ENCODE measurements at places on chromosomes 6 and 20.

DNA sequence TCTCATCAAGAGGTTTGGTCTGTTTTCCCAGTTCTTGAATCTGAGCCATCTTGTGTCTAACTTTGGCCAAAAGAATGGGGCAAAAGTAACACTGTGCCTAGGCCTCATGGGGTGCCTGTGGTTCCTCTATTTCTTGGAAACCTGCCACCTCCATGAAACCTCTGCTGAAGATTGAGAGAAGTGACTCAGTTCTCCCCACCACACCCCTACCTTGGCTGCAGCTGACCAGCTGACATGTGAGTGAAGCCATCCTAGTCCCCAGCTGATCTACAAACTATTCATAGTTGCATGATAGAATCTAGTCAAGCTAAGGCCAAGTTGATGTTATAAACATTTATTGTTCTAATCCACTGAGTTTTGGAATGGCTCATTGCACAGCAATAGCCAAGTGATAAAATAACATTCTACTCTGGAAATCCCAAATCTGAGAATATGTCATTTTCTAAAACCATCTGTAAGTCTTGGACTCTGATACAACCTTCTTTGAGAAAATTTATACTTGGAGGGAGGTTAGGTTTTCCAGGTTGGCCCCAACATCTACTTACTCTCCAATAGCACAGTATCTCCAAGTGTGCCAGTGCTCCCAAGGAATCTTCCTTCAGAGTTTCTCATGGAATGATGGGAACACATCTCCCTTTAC is 107.0 kb upstream of the SMLR1 start:
- no peak for DNase-seq

DNA sequence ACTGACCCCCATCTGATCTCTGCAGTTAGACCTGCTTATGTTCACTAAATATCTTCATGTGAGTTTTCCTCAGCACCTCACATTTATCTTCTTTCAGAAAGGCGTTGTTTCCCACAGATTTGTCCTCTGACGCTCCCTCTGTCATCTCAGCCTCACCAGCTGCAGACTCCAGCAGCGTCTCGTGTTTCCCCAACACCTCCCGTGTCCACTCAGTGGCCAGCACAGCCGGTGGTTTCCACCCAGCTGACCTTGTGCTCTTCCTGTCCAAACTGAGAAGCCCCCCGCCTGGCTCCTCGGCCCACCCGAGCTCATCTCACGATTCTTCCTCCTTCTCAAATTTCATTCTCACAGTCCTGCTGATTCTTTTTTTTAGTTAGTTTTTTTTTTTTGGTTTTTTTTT is 12.5 kb downstream of the ERMARD start:
- DNase-seq = no peak

- no peak for DNase-seq
Observed at GRCh38 chr6:105253787-105254186, 74.0 kb upstream of the POPDC3 start.

DNA sequence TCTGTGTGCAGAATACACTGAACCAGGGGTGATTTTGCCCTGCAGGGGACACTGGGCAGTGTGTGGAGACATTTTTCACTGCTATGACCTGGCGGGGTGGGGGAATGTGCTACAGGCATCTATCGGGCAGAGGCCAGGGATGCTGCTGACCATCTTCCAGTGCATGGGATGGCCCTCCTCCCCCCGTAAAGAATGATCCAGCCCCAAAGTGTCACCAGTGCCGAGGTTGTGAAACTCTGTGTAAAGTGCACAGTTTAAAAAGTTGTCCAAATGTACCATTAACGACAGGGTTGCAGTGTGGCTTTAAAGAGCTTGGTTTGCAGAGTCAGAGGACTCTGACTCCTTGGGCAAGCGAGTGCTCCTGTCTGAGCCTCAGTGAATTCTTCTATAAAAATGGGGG is 72.1 kb downstream of the SULF2 start:
- no peak for DNase-seq

DNA sequence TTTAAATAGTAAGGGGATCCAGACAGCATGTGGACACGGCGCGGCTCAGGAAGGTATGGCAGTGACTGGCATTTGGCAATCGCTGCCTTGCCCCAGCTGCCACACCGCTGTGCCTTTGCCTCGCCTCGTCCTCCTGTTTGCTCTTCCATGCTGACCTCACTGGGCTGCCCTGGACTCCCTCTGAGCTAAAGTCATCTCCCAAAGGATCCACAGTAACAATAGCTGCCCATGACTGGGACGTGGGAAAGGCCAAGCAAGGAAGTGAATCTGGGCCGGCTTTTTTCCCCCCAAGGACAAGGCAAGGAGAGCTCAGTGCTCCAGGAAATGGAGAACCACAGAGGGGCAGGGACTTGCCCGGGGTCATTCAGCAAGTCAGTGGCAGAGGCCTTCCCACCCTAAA is 48.1 kb downstream of the JPH2 start:
- DNase-seq = no peak

DNA sequence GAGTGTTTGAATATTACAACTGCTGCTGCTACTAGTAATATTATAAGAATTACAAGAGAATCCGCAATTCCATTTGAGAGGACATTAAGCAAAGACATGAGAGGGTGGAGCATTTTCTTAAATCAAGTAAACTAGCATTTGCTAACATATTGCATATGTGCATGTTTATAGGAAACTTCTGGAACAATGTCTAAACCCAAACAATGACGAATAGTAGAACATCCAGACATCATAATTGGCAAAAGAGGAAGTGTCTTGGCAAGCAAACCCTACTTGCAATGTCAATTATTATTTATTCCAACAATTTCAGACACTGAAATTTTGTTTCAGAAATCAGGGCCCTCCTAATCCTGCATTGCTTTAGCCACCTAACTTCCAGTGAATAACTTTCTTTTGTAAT is 1155.3 kb upstream of the GJE1 start:
- no peak for DNase-seq

DNA sequence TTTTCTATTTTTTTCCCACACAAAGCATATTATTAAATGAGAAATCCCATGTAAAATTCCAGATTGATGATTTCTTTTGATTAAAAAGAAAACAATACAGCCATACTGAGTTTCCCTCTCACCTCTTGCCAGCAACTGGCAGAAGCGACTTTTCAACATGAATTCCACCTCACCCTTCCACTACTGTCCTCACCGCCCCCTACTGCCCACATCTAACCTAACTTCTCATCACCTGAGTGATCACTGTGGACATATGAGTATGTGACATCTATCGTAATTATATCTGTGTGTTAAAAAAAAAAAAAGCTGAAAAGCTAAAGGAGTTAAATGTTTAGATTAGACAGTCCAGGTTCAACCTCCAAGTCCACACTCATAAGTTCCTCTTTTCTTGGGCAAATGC is 528.6 kb downstream of the PRKN start:
- DNase-seq = no peak

DNA sequence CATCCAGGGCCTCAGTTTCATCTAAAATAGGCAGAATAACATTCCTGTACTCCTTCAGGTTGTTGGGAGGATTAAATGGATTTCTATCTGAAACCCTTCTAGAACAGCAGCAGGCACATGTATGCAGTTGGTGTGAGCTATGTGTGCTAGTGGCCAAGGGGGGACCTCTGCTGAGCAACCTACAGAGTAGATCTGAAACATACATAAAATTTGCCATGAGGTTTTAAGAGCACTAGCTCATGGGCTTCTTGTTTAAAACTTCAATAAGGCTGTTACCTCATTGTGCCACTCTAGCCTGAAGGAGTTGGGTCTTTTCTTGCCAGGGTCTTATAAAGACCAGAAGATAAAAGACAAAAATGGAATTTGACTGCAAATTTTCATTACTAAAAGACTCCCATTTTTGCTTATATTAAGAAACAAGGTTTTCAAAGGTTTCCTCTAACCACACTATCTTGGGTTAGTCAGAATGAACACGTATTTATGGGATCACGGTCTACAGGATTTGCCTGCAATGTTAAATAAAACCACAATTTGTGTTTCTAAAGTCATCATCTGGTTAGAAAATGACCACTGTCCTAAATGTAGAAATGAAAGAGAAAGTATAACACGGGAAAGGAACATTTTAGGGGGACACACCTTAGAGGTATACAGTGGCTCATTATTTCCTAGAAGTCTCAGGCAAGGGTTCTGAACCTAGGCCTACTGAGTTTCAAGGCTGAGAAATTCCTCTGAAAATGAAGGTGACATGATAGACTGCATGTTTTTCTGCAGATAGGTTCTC is 144.9 kb upstream of the OLIG3 start:
- no peak for DNase-seq

DNA sequence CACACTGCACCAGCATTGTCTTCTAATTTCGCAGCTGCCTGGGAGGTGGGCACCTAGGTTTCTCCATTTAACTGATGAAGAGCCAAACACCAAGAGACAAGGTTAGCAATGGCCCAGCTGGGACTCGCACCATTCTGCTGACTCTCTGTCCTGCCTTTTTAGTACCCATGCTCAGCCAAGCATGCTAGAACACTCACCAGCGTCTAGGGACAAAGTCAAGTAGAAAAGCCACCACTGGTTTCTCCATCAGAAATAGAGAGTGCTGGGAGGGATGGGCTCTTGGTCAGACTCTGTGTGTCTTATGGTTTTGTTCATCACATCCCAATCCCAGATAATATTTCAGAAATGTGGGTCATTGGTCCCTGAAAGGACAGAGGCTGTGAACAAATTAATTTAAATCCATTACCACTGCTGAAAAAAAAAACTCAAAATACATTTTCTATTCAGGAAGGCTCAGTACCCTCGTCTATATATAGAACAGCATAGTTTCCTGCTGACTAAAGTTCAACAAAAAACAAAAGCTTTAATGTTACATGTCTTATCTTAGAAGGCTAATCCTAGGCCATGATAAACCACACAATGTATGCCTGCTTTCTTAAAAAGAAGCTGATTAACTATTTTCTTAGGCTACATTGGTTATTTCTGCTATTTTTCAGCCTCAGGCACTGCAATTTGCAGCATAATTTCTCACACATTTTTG is 111.0 kb downstream of the TBC1D7 start:
- DNase-seq = no peak

DNA sequence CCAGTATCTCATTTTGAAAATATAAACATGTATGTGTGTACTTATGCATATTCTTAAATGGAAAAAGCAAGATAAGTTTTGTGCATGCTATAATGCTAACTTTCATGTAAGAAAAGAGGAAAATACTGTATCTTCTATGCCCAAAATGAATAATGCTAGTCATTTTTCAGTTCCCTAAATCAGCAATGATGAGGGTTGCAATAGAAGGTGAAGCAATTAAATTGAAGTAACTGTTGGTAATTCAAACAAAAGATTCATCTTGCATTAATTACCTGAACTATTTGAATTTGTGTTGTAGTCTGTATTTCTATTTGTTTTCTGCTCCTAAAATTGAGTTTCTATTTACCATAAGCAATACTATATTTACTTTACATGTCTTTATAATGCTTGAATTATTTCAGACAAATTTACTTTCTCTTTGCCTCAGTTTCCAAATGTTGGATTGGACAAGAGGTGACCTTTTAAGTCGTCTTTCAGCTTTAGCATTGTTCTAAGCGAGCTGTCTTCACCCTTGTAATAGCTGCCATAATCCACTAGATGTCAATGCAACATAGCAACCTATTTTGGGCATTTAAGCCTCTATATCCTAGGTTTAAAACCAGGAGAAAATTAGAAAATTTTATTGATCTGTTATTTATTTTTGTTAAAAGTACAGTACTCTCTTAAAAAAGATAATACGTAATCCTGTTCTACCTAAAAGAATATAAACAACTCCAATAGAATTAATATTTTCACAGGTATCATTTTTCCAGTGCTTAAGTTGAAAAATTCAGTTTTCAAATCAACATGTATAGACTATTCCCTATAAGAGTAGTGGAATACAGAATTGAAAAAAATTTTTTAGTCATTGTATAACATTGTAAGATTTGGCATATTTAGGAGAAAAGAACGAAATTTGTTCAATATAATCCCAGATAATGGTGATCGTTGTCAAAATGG is 52.3 kb upstream of the IFNGR1 start:
- DNase-seq = no peak

- DNase-seq = no peak
Observed at GRCh38 chr6:73696966-73697655, 1.1 kb downstream of the CD109 start.

DNA sequence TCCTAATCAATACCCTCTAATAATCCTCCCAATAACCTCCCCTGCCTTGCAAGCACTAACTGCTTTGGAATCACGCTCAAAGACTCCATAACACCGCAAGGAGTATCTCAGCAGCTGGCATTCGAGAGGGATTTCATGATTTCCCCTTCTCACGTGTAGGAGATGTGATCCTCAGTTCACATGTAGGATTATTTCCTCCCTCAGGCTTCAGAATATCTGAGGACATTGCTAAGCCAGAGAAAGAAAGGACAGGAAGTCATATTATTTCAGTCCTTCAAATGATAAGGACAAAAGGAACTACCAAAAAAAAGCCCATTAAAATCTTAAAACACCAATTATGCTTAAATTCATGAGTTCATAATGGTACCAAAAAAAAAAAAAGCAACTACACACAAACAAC is 122.9 kb downstream of the NFATC2 start:
- no peak for DNase-seq

- DNase-seq = no peak
Observed at GRCh38 chr6:105432797-105433196, 29.9 kb upstream of the PREP start.

DNA sequence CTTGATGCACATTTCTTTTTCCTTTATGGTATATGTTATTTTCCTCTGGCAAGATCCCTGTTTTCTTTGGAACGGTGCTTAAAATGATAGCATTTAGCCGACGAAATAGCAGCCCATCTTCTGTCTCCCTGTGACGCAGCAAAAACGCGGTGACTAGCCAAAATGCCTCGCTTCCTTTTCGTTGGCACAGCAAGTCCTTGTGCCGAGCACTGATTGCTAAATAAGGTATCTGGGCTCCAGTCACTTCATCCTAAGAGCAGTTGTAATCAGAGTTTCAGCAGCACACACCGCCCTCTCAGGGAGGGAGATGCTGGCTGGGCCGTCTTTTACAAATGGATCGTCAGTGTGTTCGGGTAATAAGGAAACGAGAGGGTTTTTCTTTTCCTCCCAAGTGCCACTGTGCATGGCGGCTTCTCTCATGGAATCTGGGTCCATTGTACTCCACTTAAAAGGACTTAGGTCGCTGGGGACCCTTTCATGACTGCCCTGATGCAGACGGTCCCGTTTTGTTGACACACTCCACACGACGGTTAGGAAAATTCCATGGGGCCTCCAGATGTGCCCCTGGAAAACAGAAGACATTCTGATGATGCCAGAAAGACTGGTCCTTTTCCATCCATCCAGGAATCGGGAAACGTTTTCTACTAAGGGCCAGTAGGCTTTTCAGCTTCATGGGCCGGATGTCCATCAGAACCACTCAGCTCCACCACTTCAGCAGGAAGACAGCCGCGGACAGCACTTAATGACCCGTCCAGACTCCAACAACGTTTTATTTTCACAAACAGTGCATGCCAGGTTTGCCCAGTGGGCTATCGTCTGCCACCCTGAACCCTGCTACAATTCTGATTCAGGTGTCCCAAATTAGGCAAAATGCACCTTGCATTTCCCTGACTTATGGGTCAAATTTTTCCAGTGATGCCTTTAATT is 185.5 kb downstream of the CDH4 start:
- DNase-seq = no peak

DNA sequence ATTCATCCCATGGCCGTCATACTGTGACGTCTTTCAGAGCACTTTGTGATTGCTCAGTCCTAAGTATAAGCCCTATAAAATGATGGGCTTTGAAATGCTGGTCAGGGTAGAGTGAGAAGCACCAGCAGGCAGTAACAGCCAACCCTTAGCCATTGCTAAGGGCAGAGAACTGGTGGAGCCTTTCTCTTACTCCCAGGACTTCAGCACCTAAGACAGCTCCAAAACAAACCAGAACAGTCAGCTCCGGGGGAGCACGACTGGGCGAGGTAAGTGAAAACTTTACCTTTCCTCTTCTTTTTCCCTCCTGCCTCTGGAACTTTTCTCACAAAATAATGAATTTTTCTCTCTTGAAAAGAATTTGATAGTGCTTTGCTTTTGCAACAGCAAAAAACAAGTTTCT is at the start of gene VIP:
Gene VIP (plus strand): TSS at position 104 of the 400 bp plus-strand sequence. CDS start 1,381 bp downstream, outside the sequence.
- no peak for DNase-seq
